ENCODE measurements at places on chromosomes 12 and 14.

DNA sequence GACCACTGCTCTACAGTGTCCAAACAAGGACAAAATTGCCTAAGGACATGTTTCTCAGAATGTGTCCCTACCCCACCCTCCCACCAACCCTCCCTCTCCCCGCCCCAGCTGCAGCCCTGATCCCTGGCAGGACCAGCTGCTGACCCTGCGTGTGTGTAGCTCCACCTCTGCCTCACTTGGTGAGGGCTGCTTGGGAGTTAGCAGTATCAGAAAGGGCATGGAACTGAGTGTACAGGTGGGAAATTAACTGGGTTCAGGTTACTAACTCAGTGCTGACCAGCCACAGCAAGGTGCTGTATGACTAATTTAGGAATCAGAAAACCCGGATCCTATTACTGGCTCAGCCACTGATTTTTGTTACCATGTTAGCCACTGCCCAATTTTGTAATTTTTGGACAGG lies 11.3 kb upstream of the PLEKHD1 start:
- DNase-seq, result no peak

- no peak for DNase-seq
Observed at GRCh38 chr12:26401874-26402273, 206.5 kb downstream of the SSPN start.

- DNase-seq, result peak; percentile 66
Observed at GRCh38 chr14:69263364-69263763, 3.4 kb downstream of the GALNT16 start.

DNA sequence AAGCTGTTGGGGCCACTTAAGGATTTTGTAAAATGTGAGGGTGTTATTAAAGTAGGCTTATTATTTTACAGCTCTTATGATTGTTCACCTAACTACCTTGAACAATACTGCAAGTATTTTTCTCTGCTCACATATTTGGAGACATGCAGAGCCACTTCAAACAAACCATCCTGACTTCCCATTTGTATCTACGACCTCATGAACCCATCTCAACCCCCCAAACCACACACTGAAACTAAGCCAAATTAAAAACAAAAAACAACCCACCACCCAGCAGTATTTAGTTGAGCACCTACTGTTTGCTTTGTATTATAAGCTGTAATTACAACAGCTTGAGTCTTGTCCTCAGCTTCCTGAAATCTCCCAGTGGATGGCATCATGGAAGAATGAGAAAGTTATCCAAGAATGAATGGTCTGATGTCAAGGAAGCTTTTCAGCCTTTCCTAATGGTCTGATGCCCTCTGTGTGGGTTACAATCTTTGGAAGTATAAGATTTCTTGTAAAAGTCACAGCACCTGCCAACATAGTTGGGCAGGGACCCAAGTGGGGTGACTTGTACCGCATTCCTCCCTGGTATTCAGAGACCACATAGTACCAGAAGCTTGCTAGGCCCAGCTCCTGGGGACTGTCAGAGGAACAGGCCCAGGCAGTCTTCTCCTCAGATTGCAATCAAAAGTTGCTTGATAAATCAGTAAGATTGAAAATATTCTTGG lies 416.6 kb downstream of the ZFP36L1 start:
- DNase-seq, result no peak

DNA sequence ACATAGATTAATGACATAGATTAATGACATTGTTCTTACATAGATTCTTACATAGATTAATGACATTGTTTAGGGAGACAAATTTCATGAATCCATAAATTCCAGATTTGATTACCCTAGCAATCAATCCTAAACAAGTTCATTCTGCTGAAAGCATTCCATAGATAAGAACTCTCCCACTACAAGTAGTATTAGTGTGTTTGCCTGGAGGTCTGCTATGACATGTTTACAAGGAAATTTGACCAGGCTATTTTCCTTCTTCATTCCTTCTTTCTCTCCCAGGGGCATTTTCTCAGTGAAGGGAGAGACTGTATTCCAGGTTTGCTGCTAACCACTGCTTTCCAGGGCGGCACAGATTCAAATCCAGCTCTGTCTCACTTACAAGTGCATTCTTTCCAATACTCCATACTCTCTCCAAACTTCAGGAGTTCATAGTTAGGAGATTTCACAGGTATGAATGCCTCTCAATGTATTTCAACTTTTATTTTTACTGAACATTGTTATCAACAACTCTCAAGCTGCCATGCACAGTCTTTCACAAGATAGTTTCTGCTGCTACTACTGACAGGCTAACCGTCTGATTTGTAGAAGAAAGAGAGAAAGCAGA lies 134.5 kb downstream of the SLC38A1 start:
- no peak for DNase-seq

DNA sequence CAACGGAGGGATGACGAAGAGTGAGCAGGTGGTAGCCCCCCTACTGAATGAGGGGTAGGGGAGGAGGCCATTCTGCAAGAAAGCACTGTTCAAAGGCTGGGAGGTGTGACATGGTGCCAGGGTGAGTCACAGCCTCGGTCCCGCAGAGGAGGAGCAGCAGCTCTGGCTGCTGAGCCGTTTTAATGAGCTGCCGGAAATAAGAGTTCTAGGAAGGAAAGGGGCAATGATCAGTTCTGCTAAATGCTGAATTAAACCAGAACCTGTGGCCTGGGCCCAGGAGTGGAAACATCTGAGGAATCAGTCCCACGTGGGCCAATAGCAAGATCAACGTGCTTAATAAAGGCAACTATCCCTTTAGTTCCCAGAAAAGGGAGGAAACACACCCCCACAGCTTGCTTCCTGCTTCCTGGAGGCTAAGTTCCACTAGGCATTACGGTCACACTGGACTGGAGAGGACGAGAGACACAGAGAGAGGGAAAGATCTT lies 3.6 kb downstream of the ABCD4 start:
- DNase-seq, result no peak

DNA sequence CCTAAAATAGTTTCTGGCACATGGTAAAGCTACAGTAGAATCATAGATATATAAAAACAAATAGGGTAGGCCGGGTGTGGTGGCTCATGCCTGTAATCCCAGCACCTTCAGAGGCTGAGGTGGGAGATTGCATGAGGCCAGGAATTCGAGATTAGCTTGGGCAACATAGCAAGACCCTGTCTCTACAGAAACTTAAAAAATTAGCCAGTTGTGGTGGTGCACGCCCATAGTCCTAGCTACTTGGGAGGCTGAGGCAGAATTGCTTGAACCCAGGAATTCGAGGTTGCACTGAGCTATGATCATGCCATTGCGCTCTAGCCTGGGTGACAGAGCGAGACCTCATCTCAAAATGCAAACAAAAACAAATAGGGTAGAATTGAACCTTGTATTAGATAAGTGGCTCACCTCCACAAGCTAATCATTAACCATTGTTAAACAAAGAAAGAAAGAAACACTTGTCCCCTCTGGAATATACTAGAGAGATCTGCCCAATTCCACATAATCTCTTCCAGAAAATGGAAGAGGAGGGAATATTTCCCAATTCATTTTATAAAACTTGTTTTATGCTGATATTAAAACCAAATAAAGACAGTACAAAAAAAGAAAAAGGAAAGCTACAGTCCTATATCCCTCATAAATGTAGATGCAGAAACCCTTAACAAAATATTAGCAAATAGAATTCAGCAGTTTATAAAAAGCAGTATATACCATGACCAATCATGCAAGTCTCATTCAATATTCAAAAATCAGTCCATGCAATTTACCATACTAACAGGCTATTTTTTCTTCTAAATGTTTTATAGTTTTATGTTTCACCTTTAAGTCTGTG lies 22.7 kb upstream of the DHRS2 start:
- no peak for DNase-seq

DNA sequence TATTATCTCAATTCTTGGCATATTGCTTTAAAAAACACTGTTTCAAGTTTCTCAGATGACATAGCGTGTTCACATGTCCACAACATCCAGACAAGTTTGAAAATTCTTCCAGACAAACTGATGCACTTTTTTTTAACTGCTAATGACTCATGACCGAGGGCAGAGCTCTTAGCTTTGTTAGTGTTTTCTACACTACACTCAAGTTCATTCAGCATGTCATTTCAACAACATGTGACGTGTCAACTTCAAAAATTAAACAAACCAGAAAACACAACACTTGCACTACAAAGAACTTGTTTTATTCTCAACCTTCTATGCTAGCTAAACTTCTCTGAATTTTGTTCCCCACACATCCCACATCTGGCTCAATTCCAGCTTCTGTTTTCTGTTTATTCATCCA lies 1186.3 kb upstream of the FLRT2 start:
- no peak for DNase-seq

DNA sequence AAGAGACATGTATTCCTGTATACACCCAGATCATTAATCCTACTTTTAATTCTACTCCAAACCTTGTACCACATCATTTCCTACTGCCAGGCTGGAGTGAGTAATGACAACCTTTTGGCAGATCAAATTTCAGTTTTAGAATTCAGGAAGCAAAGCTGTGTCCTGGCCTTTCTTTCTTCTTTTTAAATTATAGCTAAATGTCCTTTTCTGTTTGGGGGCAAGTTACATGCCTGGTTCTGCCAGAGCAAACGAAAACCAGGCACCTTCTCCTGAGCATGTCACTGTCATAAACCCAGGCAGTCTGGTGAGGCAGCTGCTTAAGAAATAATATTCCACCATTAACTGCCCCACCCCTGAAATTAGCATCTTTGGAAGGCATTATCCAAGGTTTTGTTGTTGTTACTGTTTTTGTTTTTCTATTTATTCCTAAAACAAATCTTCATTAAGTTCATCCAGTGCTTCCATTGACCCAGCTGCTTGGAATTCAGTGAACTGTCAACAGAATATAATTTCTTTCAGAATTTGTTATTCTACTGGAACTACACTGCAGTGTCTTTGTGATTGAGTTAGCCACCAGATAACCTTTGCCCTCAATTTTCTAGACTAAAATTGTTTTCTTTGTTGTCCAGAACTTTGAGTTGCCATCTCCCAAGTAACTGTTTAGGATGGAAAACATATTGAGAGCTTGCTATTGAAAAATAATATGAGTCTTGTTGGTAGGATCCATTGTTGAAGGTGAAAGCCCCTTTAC lies 33.2 kb downstream of the SAMD4A start:
- DNase-seq, result no peak

DNA sequence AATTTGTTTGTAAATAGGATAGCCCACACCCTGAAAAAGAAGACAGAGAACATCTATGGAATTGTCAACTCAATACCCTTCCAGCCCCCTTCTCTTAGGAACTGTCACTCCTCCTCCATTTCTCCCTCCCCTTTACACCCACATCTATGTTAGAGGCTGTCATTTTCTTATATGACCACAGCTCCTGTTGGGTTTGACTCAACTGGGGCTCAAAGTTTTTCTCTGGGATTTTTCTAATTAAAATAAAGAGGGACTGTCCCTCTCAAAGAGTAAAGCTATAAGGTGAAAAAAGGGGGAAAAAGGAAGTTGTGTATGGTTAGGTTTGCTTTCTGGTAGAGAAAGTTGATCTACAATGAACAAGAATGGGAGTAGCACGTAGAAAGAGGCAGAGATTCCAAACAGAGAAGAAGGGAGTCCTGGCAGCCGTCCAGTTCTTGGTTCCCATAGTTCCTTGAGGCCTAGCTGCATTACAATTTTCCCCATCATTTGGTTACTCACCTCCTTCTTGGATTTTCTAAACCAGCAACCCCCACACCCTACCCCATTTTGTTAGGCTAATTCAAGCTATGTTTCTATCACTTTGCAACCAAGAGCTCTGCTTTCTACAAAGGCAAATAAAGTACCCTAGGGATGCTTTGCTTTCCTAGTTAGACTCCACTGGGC lies 44.3 kb upstream of the STK38L start:
- no peak for DNase-seq

DNA sequence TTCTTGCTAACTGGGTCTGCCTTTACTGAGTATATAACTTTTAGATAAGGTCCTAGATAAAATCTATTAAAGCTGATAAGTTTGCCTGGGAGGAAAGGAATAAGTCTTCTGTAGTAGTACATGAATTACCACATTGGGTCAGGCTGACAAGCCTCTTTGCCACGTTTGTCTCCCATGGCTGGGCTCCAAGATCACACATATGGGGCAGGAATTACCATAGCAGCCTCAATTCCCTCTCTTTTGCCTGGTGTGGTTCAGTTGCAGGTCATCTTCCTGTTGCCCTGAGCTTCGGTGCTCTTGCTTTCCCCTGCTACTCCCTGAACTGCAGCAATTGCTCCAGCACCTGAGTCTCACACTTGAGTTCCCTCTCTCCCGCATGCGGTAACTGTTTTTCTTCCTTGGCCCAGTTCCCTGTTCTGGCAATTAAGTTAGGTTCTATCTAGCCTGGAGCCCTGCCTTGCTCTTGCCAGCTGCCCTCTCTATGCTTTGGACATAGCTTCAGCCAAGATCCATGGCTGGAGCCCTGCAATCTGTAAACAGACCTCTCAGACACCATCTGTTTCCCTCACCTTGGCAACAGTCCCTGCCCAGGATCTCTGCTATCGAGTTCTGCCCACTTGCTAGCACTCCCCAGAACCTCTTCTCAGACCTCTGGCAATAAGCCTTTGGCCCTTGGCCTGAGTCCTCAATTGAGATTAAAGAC lies 5.8 kb upstream of the GLT8D2 start:
- DNase-seq, result no peak

GRCh38 chr12:69524331-69524630 lies 54.1 kb downstream of the FRS2 start:
- no peak for DNase-seq

- DNase-seq, result no peak
Observed at GRCh38 chr12:24617471-24617870, 331.4 kb downstream of the BCAT1 start.

DNA sequence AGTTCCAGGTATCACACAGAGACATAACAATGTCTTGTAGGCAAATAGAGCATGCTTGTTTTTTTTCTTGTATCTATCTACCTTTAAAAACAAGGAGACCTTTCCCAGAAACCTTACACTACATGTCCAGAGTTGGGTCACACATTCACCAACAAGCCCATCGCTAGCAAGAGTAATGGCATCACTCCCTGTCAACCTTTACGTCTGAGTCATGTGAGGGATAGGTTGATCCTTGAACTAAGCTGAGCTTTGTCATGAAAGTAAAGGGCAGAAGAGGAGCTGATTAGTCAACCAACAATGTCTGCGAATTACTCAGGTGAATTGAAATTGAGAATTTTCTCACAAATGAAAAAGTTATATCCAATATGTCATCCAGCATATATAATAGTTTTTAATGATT lies 219.4 kb downstream of the CNTN1 start:
- DNase-seq, result no peak

DNA sequence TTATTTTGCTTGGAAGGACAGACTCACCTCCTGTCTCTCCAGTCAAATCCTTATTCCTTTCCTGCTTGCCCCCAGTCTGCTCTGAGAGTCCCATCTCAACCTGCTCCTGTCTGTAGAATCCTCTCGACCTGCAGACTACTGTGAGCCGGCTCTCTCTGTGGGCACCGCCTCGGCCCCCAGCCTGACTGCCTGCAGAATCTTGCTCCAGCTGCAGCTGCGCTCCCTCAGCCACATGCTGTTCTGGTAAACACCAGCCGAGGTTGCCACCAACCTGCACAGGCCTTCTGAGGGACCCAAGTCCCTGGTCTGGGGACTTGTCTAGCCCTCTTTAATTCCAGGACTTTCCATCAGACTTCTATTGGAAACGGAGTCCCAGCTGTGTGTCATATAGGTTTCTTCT lies 44.8 kb upstream of the PRMT8 start:
- no peak for DNase-seq

DNA sequence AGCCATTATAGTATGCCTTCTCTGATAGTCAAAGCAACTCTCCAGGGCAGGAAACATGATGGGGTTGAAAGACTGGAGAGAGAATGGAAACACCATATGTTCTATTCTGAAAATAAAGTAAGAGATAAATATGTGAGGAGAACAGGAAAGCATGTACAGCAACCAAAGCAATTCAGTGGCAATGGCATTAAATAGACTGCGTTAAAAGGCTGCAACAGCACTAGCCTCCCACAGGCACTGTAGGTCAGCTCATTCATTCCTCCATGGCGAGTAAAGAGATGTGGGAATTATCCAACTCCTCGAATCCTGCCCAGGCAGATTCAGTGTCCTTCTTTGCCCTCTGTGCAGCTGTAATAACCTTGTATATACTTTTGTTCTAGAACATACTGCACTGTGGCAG lies 43.8 kb downstream of the ANO6 start:
- no peak for DNase-seq
